ENCODE measurements at places on chromosomes 11 and 22. TPM values are rescaled to one million over a fixed set of nuclear protein-coding genes. Genes with fewer than 3 reads are reported as not detected.

SAA1 gene
- total RNA-seq: not detected

CDK2AP2 gene
- 116 TPM for total RNA-seq

ACTN3 gene
- total RNA-seq: 0.30 TPM

PATE2 gene
- total RNA-seq: not detected

RASSF10 gene
- total RNA-seq: not detected

B4GALNT4 gene
- 0.23 TPM for total RNA-seq

RBMXL2 gene
- not detected for total RNA-seq

KRTAP5-11 gene
- not detected for total RNA-seq

P2RX6 gene
- 0.08 TPM for total RNA-seq

C11orf24 gene
- total RNA-seq: 27.4 TPM

INS gene
- not detected for total RNA-seq

CALCA gene
- not detected for total RNA-seq

MAJIN gene
- total RNA-seq: 0.33 TPM

TRIM51 gene
- not detected for total RNA-seq

OR51M1 gene
- not detected for total RNA-seq

MRGPRX2 gene
- total RNA-seq: not detected

SPECC1L gene
- total RNA-seq: 33.2 TPM

KCNK4 gene
- total RNA-seq: not detected

CASP5 gene
- not detected for total RNA-seq

FGF4 gene
- not detected for total RNA-seq

MOGAT2 gene
- total RNA-seq: not detected

OTOG gene
- not detected for total RNA-seq

MRGPRE gene
- total RNA-seq: not detected

PAX6 gene
- not detected for total RNA-seq

SERPING1 gene
- 0.93 TPM for total RNA-seq

TMEM25 gene
- total RNA-seq: 5.3 TPM

CELSR1 gene
- total RNA-seq: 0.10 TPM

ABCG4 gene
- not detected for total RNA-seq

CFAP300 gene
- total RNA-seq: not detected

PGR gene
- total RNA-seq: not detected

SHANK3 gene
- total RNA-seq: 0.08 TPM

EIF3M gene
- 249 TPM for total RNA-seq

MEI1 gene
- total RNA-seq: 75.5 TPM

F2 gene
- total RNA-seq: not detected

AASDHPPT gene
- 33.9 TPM for total RNA-seq

MMP11 gene
- total RNA-seq: 0.28 TPM

OR4S1 gene
- total RNA-seq: not detected

TMEM191C gene
- total RNA-seq: 0.48 TPM

CRY2 gene
- total RNA-seq: 22.7 TPM

PATE3 gene
- total RNA-seq: not detected

SCO2 gene
- total RNA-seq: 6.4 TPM

OR4C13 gene
- not detected for total RNA-seq

MS4A15 gene
- not detected for total RNA-seq

RASL10A gene
- total RNA-seq: 0.38 TPM

DPAGT1 gene
- 57.3 TPM for total RNA-seq

NRGN gene
- total RNA-seq: 8.4 TPM

LRRC56 gene
- total RNA-seq: 2.5 TPM

CD3G gene
- total RNA-seq: 225 TPM

PGA3 gene
- not detected for total RNA-seq

CSRP3 gene
- not detected for total RNA-seq

All from activated CD4-positive, alpha-beta memory T cell treated with anti-CD3 and anti-CD28 coated beads, Interleukin-2, amount 10 ng/mL, durations not matched to agents 7 days and 5 days (primary cell).